ENCODE measurements at places on chromosomes 2 and 18. TPM values are rescaled to one million over a fixed set of nuclear protein-coding genes. Genes with fewer than 3 reads are reported as not detected.

The CNTNAP5 gene
- 0.58 TPM for total RNA-seq

The AGXT gene
- not detected for total RNA-seq

The GMPPA gene
- 31.6 TPM for total RNA-seq

The ACYP2 gene
- 29.3 TPM for total RNA-seq

The MC4R gene
- not detected for total RNA-seq

The ANKZF1 gene
- total RNA-seq, result 51.6 TPM

The PSMA8 gene
- total RNA-seq, result not detected

Measured in metanephros (tissue), 2 donors.